GF-D8 (cell line): ENCODE measurements at places on chromosomes 1 and 21.

GRCh38 chr1:213387380-213388015 is 336.5 kb downstream of the RPS6KC1 start:
- DNase-seq = no peak

DNA sequence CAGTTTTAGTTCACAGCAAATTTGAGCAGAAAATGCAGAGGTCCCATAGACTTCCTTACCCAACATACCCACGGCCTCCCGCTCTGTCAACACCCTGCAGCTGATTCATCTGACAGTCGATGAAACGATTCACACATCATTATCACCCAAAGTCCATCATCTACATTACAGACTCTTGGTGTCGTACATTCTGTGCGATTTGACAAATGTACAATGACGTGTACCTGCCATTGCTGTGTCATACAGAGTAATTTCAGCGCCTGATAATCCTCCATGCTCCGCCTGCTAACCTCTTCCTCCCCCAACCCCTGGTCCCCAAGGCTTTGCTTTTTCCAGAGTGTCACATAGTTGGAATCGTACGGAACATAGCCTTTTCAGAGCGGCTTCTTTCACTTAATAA is 94.7 kb upstream of the SLC25A33 start:
- no peak for DNase-seq

DNA sequence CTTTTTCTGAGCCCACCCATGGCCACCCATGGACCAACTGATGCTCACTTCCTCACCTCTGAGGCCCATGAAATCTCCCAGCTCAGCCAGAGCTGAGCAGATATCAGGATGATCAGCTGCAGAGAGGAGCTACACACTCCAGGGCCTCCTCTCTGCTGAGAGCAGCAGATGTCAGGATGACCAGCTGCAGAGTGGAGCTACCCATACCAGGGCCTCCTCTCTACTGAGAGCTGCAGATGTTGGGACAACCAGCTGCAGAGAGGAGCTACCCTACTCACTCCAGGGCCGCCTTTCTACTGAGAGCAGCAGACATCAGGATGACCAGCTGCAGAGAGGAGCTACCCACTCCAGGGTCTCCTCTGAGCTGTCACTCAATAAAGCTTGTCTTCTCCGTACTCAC is 71.4 kb upstream of the LPGAT1 start:
- no peak for DNase-seq

- no peak for DNase-seq
Observed at GRCh38 chr1:167924102-167924501, 10.2 kb upstream of the ADCY10 start.

- DNase-seq = no peak
Observed at GRCh38 chr1:215584389-215584788, 17.3 kb downstream of the KCTD3 start.

- DNase-seq = no peak
Observed at GRCh38 chr1:58318157-58319005, 228.1 kb downstream of the OMA1 start.

- no peak for DNase-seq
Observed at GRCh38 chr1:223189903-223190724, 47.1 kb upstream of the TLR5 start.

GRCh38 chr1:23286401-23286800 is 57.7 kb downstream of the HNRNPR start:
- no peak for DNase-seq

- no peak for DNase-seq
Observed at GRCh38 chr1:925561-926421, 2.1 kb downstream of the SAMD11 start.

- no peak for DNase-seq
Observed at GRCh38 chr1:221204055-221204833, 325.0 kb downstream of the HLX start.

DNA sequence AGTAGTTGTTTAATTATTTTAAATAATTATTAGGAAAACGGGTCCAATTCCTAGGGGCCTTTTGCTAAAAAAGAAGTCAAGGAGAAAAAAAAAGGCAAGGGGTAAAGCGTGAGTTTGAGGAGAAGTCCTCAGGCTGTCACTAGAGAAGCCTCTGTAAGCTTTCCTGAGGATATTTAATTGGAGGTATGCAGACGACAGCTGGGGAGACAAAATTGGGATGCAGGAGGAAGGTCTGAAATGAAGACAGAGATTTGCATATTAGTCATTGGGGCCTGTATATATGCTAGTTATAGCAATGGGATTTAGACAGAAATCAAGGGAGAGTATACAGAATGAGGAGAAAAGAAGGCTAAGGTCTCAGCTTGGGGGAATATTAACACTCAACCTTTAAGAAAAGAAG is 8.6 kb downstream of the ATP6V1G3 start:
- no peak for DNase-seq

DNA sequence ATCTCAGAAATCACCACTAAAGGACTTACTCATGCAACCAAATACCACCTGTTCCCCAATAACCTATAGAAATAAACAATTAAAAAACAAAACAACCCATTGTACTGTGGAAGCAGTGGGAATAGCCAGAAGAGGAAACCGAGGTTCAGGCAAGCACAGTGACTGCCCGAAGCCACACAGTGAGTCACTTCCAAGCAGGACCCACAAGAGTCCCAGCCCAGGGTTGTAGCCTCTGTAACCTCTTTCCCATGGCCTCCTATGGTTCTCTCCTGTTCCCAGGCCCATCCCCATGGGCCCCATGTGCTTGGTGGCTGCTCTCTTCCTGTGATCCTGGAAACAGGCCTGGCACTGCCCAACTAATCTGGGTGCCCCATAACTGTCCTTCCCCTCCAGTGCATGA is 29.0 kb upstream of the HTR1D start:
- no peak for DNase-seq

- DNase-seq = no peak
Observed at GRCh38 chr1:232457595-232457994, 172.3 kb downstream of the SIPA1L2 start.

GRCh38 chr1:214550857-214551435 is 456 bp downstream of the PTPN14 start:
- no peak for DNase-seq

DNA sequence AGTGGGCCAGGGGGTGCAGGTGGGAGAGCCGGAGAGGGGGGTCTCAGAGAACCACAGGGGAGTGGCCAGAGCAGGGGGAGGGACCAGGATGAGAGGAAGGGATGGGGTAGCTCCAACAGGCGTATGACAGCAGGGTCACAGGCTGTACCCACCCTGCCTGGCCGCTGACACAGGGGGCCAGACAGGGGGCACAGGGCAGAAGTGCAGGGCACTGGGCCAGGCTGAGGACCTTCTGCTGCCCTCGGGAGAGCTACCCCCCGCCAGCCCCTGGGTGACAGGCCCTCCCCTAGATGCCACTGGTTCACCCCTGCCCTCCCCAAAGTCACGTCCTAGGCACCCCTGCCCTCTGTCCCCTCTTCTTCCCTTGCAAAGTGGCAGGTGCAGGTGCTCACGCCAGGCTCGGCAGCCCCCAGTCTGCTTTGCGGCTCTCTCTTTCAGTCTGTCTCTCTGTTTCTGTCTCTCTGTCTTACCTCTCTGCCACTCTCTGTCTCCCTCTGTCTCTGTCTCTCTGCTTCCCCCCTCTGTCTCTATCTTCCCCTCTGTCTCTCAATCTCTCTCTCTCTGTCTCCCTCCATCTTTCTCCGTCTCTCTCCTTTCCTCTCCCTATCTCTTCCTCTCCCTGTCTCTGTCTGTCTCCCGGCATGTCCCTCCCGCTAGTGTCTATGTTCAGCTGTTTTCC is 48.5 kb downstream of the WNT9A start:
- no peak for DNase-seq

- peak; percentile 93 for DNase-seq
Observed at GRCh38 chr1:65165269-65165993, 17.4 kb downstream of the AK4 start.

DNA sequence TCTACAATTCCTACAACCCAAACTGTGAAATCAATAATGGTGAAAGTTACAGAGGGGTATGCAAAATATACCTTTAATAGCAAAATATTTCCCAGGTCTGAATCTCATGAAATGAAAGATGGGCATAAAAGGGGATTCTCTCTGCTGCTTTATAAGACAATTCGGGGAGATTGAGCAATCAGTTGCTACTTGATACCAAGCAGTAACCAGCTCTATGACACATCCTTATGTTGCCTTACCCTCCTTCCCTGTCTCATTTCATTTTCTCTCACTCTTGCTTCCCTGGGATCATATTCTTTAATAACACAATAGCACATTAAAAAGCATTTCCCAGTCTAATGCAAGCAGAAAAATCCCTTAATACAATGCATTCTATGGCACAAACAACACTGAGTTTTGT is 29.0 kb downstream of the ZSWIM5 start:
- no peak for DNase-seq

- DNase-seq = no peak
Observed at GRCh38 chr1:14599800-14600199, 1.3 kb downstream of the KAZN start.

DNA sequence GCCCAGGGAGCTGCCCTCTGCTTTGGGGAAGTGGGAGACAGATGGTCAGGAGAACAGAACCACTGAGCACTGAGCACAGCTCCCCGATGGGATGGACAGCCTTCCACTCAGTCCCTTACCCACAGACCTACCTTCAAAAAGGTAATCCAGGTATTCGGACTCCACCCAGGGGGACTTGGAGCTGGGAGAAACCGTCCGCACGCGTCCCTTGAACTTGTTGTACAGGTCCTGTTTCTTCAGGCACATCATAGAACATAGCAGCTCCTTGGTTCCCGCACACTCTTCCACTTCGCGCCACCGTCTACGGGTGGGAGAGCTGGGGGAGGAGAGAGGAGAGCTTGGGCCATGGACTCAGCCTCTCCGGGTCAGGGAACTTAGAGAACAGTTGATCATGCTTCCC is 17.8 kb downstream of the IFNLR1 start:
- no peak for DNase-seq

DNA sequence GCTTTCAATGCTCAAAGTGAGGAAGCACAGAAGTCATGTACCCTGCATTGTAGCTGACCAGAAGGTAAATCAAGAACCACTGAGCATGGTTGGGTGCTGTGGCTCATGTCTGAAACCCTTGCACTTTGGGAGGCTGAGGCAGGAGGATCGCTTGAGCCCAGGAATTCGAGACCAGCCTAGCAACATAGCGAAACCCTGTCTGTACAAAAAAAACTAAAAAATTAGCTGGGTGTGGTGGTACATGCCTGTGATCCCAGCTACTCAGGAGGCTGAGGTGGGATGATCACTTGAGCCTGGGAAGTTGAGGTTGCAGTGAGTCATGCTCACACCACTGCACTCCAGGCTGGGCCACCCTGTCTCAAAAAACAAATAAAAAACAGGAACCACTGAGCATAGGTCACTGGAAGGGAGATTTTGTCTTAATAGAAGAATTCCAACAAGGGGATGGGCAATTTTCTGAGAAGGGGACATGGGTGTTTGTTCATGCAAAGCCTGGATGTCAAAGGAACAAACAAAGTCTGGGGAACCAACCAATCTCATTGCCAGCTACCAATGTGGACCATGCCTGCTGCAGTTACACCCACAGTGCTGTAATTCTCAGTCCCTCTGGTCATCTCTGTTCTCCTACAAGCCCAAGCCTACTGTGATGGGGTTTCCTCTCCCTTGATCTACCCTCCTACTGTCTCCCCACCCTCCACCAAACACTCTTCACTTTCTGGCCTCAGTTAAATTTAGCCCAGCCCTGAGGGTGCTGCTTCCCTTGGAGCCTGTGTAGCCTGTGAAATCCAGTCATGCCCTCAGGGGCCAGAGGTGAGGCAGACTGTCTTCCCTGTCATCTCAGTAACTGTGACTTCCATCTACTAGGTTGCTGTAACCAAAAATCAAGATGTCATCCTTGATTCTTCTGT is 47.9 kb downstream of the ELF3 start:
- no peak for DNase-seq

DNA sequence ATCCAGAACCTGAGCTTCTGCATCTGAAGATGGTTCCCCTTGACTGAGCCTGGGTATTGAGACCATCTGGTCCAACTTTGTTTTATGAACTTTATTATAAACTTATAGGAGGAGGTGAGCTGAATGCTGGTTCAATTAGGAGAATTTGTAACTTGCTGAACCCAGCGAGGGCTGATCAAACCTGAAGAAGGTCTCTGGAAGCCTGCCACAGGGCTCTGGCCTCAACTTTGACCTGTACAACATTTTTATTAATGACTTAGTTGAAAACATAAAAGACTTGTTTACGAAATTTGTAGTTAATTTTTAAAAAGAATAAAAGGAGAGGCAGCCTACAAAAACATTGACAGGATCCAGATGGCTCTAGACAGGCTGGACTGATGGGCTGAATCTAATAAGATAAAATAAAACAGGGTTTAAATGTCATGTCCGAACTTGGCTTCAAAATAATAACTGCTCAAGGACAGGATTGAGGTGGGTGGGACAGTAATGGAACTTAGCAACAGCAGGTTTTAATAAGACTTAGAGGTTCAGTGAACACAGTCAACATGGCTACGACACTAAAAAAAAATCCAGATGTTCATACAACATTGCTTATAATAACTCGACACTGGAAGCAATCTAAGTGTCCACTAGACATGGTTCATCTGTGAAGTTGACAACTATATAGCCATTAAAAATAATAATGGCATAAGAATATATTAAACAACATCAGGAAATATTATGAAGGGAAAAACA is 53.4 kb upstream of the GJB5 start:
- no peak for DNase-seq

DNA sequence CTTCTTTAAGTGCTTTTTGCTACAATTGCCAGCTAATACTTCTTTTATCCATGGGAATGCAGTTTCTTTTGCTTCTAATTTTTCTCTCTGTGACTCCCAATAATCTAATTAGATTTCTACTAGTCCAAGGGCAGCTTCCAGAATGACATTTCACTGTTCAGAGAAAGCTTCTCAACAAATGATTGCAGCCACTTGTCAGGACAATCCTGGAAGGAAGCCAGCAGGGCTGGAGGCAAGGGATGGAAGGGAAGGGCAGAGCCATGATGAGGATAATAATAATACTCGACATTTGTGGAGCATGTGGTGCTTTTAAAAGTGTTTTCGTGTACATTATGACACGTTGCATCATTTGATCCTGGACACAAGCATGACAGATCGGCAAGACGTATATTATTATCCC is 19.4 kb downstream of the F11R start:
- DNase-seq = no peak

- DNase-seq = no peak
Observed at GRCh38 chr1:30990591-30990990, 74.9 kb downstream of the PUM1 start.

DNA sequence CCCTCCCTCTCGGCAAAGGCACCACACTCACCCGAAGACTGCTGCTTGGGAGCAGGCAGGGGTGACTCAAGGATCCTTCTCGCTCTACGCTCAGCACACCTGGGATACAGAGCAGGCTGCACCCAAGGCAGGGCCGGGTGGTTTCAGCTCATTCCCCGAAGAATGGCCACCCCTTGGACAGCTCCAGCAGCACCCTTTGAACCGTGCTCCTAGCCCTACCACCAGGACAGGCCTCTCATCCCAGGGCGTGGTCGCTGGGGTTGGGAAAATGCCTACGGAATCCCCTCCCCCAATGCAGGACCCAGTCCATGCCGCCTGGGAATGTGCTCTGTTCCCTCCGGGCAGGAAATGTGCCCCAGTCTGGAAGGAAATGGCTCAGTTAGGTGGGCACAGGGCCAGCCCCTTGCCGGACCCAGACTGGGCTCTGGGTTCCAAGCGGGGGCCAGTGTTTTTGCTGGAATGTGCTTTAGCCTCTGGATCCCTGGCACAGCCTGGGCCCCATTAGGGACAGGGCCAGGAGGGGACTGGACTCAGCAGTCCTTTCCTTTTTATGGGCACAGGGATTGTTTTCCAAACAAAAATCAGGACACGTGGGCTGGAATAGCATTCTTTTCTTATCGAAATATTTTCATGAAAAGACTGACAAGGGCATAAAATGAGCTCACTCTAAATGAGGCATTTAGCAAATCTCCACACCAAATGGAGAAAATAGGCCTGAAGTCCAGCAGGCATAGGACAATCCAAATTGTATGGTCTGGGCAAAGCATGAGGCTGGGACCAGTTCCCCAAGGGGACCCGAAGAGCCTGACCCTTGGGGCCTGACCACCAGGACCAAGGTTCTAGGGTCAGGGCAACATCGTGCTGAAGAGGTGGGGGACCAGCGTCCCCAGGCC is 7.3 kb downstream of the TMEM82 start:
- DNase-seq = no peak
